SW 1271 (cell line): ENCODE measurements at places on chromosomes 11 and 22.
A peak's percentile ranks its signal among the peaks of the same experiment; 100 is the strongest.

DNA sequence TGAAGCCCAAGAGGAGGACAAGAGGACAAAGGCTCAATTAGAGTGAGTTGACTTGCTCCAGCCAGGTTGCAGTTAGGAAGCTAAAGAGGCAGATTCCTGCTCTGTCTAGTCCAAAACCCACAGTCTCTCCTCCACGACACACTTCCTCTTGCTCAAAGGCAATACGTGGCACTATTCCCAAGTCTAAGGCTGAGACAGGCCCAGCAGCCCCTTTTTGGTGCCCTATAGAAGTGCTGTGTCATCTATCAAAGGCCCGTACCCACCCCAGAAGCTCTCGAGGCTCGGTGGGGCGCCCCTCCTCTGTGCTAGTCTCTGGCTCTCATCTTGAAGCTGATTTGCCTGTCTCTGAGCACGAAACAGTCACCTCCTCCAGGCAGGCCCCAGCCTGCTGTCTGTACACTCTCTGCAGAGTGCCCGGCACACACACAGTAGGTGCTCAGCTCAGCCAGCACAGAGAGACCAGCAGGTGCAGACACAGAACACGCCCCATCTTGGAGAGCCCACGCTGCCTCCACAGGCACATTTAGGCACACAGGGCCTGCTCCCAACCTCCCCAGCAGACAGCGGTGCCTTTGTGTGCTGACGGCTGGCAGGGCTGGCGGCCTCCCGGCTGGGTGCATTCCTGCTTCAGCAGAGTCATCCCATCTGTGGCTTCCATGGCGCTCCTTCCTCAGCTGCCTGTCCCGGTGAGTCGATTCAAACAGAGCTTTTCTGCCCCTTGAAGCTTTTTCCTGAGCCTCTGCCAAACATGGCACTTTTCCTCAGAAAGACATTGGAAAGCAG lies 52.8 kb downstream of the MYH9 start:
- DNase-seq, result no peak

- peak; percentile 40 for DNase-seq
These were observed 479 bp downstream of the RSF1 start for GRCh38 chr11:77819921-77820564.

GRCh38 chr11:70255477-70256116 lies 14.9 kb upstream of the PPFIA1 start:
- no peak for DNase-seq

- no peak for DNase-seq
These were observed 36.1 kb downstream of the ARHGEF12 start for GRCh38 chr11:120372296-120372695.

GRCh38 chr11:70671611-70672010 lies 273.3 kb downstream of the CTTN start:
- no peak for DNase-seq

GRCh38 chr11:92702037-92702804 lies 267.2 kb upstream of the MTNR1B start:
- no peak for DNase-seq

DNA sequence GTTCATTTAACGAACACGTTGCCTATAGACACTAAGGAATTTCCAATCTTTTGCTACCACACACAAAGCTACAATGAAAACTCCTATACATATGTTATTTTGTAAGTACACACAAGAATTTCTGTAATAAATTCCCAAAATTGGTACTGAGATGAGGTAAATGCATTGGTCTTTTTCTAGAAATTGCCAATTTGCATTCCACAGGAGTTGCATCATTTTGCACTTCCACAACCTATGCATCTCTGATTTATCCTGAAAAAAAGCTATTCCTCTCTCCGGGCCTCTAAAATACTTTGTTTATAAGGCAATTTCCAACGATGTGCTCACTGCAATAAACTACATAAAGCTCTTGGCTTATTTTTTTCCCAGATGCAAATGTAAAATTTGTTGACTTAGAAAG lies 24.9 kb downstream of the IMMP1L start:
- DNase-seq, result no peak

GRCh38 chr11:45896422-45896984 lies 10.6 kb downstream of the FREY1 start:
- no peak for DNase-seq
